ENCODE measurements at places on chromosomes 16 and 17. TPM values are rescaled to one million over a fixed set of nuclear protein-coding genes. Genes with fewer than 3 reads are reported as not detected.
A peak's percentile ranks its signal among the peaks of the same experiment; 100 is the strongest.

DNA sequence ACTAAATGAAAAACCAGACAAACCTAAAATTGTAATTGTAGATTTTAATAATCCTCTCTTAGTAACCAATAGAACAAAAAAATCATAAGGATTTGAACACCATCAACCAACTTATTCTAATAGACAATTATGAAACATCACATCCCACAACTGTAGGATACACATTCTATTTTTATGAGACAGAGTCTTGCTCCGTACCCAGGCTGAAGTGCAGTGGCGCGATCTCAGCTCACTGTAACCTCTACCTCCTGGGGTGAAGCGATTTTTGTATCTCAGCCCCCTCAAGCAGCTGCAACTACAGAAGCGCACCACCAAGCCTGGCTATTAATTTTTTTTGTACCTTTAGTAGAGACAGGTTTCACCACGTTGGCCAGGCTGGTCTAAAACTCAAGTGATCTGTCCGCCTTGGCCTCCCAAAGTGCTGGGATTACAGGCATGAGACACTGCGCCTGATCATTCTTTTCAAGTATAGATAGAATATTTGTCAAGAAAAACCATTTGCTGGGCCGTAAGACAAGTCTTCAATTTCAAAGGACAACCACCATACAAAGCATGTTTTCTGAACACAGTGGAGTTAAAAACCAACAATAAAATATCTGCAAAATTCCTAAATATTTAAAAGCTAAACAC, 49.8 kb downstream of the CREBBP start:
- peaks cover 18% of the 10 kb centered on the region for H3K4me1 ChIP-seq
- no peak overlapping the region for H3K4me3 ChIP-seq
- H3K27ac ChIP-seq: no peak overlapping the region
- DNase-seq: no peak

- no peak for DNase-seq
- no peaks in the 10 kb centered on the region for H3K27me3 ChIP-seq
- H3K36me3 ChIP-seq: no peaks in the 10 kb centered on the region
- H3K27ac ChIP-seq: no peak overlapping the region
- peaks cover 3% of the 10 kb centered on the region for H3K4me1 ChIP-seq
These were observed 37.0 kb upstream of the USP7 start for GRCh38 chr16:9000664-9001063.

DNA sequence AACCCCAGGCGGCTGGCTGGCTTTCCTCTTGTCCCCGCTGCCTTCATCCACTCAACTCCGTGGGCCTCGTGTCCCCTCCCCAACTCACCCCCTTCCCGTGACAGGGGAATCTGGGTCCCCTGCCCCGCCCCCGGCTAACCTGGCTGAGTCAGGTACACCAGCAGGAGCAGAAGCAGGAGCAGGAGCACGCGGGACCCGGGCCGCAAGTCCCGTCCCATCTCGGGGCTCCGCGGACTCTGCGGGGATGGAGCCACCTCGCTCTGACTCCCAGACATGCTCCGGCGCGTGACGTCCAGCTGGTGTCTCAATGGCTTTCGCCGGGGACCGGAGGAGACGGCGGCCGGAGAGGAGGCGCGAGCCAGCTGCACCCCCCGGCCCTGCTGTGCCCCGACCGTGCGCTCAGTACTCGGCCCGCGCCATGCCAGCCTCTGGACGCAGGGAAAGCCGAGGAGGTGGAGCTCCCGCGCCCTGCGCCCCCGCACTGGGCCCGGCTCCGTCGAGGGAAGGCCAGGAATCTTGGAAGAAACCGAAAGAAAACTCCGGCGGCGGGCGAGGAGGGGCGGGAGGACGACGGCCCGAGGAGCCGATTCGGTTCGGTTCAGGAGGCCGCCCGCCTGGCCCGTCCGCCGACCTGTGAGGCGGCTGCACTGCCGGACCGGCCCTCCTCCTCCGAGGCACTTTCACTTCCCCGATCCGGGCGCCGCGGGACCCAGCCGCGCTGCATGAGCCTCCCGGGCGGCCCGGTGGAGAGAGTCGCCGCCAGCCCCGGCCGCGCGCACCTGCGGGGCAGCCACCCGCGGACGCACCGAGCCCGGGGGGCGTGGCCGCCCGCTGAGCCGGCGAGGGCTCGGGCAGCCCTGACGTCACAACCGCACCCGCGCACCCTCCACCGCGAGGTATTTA, at the start of the genes CXCL16 and ZMYND15:
CXCL16 (minus strand) TSS at position 807 of the 903 bp plus-strand sequence; CDS start at position 218, 589 bp downstream.
ZMYND15 (plus strand) TSS at position 712 of the 903 bp plus-strand sequence. CDS start 716 bp downstream, outside the sequence.
- peaks cover 6% of the 10 kb centered on the region for H3K36me3 ChIP-seq
- H3K27me3 ChIP-seq: peaks cover 40% of the 10 kb centered on the region
- peak within 1 kb of the TSS; percentile 87 for H3K27ac ChIP-seq
- peaks cover 24% of the 10 kb centered on the region for H3K4me1 ChIP-seq

DNA sequence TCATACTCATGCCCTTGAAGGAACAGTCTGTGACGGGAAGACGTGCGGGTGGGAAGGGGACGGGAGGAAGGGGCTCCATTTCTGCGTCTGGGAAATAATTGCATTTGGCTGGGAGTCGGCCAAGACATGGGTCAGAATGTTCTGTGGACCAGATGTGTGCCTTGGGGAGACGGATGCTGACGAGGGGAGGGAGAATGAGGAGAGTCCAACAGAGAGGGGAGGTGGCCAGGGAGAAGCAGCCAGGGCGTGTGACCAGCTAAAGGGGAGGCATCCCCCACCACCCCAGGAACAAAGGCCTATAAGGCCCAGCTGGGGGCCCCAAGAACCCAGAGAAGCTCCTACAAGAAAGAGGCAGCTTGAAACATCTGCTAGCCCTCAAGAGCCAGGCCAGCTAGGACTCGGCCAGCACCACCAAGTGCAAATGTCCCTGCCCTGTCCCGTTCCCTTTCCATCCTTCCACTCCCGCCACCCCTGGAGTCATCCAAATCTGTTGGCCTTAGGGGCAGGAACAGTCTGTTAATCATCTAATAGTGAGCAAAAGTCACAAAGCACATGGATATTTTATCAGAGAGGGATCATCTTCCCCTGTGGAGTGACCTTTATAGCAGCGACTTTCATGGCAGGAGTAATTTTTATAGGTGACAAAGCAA, 42.5 kb upstream of the BCO1 start:
- H3K4me1 ChIP-seq: no peaks in the 10 kb centered on the region
- H3K27ac ChIP-seq: no peak overlapping the region
- H3K4me3 ChIP-seq: no peak overlapping the region
- H3K36me3 ChIP-seq: no peaks in the 10 kb centered on the region
- no peaks in the 10 kb centered on the region for H3K27me3 ChIP-seq
- no peak for DNase-seq

Gene SOCS7
- total RNA-seq: 12.4 TPM

Gene BAHCC1
- total RNA-seq: not detected
